ENCODE measurements at places on chromosomes 5 and 9.

GRCh38 chr5:38105231-38105570 is 153.2 kb upstream of the EGFLAM start:
- no peak for DNase-seq

DNA sequence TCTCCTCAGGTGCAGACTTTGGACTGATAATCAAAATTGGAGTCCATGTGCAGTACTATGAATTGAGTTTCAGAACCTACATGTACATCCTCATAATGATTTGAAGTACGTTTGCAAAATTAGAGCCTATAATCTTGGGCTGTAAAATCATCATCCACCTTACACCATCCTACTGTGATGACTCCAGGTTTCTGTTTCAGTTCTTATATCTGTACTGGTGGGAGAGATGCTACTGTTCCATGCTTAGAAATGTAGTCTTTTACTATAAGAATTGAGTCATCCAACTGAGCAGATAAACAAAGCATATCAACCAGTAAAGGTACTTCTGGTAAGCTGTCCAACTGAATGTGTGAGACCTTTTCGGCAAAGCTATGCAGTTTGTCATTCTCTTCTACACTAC is 586.3 kb upstream of the FAM174A start:
- DNase-seq = no peak

DNA sequence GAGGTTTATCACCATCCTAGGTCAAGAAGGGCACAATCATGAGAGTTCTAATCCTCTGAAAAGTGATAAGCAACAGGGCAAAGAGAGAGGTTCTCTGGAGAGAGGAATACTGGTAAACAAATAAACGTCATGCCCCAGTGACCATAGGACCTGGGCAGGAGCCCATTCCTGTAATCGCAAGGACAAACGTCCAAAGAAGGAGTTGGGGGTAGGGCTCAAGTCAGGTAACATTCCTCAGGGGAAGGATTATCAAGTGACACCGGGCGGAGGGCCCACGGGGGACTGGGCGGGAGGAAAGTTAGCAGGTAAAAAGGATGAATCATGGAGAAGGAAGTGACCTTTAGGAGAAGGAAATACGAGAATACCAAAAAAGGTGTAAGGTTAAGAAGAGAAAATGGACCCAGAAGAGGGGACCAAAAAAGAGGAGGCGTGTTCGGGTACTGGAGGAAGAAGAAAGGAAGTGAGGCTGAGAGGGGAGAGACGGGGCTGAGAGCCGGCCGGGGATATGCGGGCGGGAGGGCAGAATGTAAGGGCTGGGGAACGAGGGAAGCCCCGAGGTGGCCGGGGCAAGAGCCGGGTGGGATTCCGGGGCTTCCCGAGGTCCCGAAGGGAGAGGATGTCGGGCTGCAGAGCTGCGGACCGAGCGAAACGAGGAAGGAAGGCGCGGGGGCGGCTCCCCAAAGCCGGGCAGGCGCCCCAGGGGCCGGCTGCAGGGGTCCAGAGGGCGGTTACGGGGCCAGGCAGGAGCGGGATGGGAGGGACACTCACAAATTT is 583 bp downstream of the DIAPH1 start:
- DNase-seq = peak; percentile 27

- no peak for DNase-seq
These were observed 402.0 kb downstream of the IRX1 start for GRCh38 chr5:3997670-3998069.

DNA sequence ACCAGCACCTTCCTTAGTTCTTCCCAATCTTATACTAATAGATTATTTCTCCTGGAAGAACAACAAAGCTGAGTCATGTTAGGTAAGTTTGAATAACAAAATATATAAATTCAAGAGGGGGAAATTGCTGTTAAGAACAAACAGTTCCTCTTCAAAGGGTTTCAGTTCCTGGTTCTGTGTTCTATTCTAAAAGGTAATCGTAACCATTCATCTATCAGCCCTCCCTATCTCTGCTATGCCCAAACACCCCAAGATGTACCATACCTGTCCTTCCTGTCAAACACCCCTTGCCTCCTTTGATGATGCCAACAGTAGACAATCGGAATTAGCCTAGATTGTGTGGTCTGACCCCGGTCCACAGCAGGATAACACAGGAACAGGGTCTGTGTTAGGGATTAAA is 4.2 kb upstream of the RNF180 start:
- no peak for DNase-seq

DNA sequence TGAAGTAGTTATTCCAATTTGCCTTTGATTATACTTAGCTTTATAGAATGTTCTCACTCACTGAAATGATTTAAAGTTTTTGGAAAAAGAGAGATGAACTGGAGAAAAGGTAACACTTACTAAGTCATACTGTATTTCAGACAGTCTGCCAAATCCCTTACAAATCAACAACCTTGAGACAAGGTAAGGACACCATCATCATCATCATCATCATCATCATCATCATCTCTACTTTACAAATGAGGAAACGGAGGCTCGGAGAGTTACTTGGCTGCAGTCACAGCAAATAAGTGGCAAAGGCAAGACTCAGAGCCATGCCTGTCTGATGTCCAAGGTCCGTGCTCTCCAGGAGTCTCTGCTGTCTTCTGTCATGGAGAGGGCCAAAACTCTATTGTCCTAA is 9.4 kb downstream of the GDA start:
- DNase-seq = no peak

DNA sequence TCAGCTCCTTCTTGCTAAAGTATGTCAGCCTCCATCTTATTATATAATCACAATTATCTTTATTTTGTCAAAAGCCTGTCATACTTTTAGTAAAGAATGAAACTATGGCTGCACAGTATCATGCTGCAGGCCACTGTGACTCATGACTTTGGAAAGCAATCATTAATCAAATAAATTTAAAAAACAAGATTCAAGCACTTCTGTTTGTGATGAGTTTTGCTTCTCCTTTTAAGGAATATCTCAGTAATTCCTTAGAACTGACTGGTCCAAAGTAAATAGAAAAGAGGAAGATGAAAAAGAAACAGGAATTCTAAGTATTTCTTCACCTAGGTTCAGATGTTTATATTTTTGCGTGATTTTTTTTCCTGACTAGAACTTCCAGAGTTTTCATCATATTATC is 83.1 kb downstream of the EDIL3 start:
- DNase-seq = peak; percentile 19

- no peak for DNase-seq
These were observed 111.8 kb downstream of the DAPK1 start for GRCh38 chr9:87609486-87609885.

DNA sequence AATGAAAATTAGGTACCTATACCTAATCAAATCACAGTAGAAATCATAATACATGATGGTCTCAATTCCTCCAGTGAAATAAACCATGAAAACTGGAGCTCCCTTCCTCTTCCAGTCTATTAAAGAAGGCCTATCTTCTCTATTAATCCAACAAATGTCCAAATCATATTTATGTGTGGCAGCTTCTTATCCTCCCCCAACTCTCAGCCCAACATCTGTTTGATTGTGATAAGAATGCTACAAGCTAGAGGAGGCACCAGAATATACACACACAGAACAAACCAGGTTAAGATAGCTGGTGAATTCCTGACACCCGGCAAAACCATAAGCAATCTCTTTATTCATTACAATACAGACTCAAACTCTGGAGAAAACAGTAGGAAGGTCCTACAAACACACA is 110.8 kb downstream of the FBXL17 start:
- DNase-seq = no peak

DNA sequence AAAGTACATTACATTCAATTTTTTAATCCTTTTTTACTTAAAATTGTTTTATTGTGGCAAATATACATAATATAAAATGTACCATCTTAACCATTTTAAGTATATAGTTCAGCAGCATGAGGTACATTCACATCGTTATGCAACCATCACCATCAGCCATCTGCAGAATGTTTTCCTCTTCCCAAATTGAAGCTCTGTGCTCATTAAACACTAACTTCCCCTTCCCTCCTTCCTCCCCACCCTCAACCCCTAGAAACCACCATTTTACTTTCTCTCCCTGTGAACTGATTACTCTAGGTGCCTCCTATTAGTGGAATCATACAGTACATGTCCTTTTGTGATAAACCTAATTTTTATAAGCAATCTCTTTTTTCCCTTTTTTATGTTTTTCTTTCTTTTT is 15.6 kb downstream of the TEX53 start:
- DNase-seq = no peak

DNA sequence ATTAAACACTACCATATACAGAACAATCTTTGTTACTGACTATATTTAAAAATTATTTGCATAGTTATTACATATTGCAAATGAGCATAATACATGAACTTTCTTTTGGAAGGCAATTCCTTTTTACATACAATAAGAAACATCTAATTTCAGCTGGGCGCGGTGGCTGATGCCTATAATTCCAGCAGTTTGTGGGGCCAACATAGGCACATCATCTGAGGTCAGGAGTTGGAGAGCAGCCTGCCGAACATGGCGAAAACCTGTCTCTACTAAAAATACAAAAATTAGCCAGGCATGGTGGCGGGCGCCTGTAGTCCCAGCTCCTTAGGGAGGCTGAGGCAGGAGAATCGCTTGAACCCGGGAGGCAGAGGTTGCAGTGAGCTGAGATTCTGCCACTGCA is 36.4 kb upstream of the SIMC1 start:
- no peak for DNase-seq

DNA sequence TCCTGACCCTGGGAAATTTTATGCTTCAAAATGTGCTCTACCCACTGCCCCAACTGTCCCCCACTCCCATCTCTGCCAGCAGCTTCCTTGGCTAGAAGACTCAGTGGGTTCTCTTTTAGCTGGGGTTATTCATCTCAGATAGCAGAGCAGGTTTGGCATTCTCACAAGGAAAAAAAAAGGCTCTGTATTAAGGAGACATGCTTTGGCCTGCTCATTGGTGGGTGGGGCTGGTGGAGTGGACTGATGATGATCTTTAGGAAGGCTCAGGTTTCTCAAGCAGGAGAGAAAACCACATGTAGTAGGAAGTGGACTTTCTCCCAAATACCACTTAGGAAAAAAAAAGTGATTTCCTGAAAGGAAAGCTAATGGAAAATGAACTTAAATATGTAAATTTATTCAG is 279.2 kb upstream of the ZNF462 start:
- no peak for DNase-seq

DNA sequence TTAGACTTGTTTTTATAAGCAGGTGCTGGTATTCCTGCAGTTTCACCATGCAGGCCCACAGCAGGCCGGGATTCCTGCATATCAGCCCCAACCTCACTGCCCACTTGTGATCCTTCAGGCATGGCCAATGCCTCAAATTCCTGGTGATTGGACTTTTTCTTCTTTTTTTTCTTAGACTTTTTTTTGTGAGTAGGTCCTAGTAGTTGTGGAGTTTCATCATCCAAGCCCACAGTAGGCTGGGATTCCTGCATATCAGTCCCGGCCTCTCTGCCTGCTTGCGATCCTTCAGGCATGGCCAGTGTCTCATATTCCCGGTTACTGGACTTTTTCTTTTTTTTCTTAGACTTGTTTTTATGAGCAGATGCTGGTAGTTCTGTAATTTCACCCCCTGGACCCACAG is 4.8 kb downstream of the TTF1 start:
- DNase-seq = no peak

DNA sequence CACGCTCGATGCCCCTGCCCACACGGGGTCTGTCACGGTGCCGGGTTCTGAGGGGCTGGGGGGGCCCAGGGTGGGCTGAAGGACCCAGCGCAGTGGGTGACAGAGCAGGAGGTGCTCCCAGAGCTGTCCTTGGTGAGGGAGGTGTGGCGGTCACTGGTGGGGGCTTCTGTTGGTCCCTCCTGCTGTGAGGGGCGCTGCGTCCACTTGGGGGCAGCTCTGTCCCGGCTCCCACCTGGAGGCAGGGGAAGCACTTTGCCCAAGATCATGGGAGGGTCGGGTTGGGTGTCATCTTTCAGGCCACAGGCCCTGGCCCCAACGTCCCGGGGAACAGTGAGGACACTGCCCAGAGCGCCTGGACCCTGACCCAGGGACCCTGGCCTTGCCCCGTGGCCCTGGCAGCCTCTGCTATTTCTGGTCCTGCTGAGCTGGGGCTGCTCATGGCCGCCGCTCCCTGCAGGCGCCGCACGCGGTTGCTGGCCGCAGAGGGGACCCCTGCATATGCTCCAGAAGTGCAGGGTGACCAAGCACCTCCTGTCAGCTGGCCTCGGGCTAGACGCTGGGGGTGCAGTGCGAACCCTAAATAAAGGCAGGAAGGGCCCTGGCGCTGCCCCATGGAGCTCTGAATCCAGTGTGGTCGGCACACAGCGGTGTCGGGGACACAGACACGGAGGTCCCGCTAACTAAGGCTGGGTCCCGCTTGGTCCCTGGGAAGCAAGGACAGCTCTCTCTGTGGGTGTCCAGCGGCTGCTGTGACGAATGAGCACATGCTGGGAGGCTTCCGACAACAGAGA is 11.6 kb upstream of the RNU6ATAC start:
- DNase-seq = no peak

DNA sequence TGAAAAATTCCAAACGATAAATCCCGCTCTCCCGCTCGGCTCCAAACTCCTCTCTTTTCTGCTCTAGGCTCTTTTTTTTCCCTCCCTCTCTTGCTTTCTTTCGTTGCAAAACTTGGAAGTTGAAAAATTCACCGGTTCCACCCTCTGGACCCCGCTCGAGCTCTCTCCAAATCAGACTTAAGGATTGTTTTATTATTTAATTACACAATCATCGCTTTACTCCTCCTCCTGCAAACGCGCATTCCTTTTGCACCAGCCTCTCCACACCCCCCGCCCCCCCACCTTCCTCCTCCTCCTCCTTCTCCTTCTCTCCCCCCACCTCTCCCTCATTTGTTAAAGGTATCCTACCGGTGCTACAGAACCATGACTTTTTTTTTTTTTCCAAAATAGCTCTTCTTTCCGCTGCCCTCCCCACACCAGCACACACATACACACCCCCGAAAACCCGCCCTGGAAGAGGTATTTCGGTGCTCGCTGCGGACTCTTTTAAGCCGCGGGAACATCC is 535 bp upstream of the NFIB start:
- peak; percentile 90 for DNase-seq

DNA sequence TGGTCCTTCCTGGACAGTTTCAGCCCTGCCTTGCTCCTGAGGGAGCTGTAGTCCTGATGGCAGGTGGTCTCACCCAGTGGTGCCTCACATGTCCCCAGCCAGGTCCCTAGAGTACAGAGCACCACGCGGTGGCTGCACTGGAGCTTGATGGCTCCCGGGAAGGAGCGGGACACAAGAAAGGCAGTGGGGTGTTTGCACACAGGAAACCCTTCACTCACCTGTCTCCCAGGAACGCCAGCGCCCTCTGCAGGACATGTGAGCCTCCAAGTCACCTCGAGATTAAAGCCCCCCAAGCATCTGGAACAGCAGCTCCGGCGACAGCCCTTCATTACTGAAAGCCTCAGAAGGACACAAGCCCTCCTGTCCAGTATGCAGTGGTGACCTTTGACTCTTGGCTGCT is 19.9 kb upstream of the TMEM250 start:
- DNase-seq = peak; percentile 21

DNA sequence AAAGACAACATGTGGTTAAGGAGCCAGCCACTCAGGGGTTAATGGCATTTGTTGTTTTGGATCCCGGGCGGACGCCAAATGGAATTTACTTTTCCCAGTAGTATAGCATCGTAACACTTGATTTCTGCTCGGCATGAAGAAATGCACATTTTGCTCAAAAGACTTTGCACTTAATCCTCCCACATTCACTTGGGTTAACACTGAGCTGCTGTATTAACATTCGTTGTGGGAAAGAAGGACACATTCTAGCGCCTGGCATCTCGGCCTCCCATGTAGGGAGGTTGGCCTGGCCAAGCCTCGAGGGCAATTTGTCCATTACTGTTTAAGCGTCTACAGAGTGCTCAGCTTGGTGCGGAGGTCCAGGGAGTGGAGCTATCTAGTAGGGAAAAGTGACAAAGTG is 32.3 kb upstream of the INSYN2B start:
- DNase-seq = no peak
